Mucosa of descending colon (tissue), 3 donors: ENCODE measurements at places on chromosomes 3 and 15. TPM values are rescaled to one million over a fixed set of nuclear protein-coding genes. Genes with fewer than 3 reads are reported as not detected.

Gene SPESP1
- 0.29 TPM for total RNA-seq

DNA sequence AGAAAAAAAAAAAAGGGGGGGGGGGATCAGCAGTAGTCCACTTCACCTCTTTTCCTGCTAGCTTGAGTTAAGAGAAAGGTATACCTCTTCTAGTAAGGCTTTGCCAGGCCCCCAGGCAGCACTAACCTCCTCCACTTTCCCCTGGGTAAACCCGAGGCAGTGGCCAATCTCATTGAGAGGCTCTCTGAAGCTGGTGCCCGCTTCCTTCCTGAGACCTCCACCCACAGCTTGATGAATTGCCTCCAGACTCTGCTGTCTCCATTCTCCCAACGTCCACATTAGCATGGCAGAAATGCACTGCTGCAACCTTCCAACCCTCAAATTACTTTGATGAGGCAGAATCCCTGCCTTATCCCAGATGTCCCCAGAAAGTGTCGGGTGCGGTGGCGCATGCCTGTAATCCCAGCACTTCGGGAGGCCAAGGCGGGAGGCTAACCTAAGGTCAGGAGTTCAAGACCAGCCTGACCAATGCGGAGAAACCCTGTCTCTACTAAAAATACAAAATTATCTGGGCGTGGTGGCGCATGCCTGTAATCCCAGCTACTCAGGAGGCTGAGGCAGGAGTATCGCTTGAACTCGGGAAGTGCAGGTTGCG is 15.3 kb downstream of the RLBP1 start:
- DNase-seq, result no peak

- DNase-seq, result no peak
These were observed 38.1 kb downstream of the PDZRN3 start for GRCh38 chr3:73586628-73587027.

GRCh38 chr3:68893600-68894239 is 38.6 kb downstream of the TAFA4 start:
- DNase-seq, result no peak

DNA sequence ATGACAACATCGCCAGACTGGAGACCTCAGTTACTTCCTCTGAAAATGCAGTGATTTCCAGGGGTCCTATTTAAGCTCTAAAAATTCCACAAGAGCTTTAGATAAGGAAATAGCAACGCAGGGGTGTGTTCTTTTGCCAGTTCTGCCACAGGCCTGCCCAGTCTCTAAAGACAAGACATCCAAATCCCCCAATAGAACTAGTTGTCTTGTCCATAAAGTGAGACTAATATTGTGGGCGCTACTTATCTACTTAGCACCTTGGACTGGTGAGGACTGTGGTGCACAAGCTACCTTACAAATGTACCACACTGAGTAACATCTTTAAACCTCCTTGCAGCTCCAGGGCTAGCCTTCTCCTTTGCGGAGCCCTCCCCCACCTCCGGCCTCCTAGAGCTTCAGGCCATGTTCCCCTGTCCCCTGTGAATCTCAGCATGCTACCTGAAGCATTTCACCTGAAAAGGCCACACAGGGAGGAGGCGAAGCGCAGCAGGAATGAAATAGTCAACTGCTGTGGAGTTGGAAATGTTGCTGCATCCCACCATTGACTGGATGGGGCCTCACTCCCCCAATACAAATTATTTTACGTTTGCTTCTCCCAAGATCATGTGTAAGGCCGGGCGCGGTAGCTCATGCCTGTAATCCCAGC is 9.6 kb upstream of the LRRC2 start:
- DNase-seq, result no peak
